Body of pancreas (tissue), 4 donors: ENCODE measurements at places on chromosomes 12 and 14.

GRCh38 chr12:2484141-2484776 lies 310.5 kb upstream of the FKBP4 start:
- no peak for DNase-seq

DNA sequence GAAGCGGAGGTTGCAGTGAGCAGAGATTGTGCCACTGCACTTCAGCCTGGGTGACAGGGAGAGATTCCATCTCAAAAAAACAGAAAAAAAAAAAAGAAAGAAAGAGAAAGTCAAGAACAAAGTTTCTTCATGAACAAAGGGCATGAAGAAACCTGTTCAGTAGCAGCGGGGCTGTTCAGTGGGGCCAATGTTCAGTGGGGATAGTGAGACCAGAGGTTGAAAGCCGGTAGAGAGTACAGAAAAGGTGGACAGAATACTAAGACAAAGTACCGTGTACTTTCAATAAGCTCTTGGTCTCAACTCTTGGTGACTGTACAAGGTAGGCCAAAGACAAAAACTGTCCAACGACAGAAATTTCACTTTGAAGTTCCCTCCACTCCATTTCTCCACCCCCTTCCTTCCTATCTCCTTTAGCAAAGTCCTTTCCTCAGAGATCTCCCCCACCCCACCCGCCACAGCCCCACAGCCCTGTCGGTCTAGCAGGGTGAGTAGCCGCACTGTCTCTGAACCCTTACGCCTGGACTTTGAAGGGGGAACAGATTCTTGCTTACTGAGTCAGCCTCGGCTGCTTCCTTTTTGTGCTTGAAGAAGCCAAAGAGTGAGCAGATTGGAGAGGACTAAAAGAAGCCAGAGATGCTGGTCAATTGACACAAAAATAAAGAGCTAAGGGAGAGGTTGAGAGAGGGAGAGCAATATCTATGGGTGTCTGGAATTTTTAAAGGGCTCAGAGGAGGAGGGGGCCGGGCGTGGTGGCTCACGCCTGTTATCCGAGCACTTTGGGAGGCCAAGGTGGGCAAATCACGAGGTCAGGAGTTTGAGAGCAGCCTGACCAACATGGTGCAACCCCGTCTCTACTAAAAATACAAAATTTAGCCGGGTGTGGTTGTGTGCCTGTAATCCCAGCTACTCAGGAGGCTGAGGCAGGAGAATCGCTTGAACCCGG lies 44.2 kb upstream of the FOS start:
- DNase-seq = peak; percentile 28

DNA sequence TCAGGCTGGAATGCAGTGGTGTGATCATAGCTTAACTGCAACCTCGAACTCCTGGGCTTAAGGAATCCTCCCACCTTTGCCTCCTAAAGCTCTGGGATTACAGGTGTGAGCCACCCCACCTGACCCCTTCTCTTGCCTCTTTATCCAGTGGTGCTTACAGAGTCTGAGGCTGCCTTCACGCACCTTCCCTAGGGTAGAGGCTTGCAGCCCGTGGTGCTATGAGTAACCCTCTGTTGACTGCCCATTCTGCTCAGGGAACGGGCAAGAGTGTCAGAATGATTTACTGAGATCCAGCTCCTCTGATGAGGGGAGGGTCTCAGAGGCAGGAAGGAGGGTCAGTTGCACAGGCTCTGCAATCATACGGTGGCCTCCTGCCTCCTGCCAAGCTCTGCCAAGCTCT lies 125.1 kb upstream of the TBX3 start:
- no peak for DNase-seq

GRCh38 chr12:89180496-89180895 lies 171.8 kb downstream of the DUSP6 start:
- no peak for DNase-seq

GRCh38 chr14:105647784-105648608 lies 121.6 kb downstream of the TMEM121 start:
- DNase-seq = no peak

- no peak for DNase-seq
These were observed 133.1 kb upstream of the NUDT4 start for GRCh38 chr12:93244514-93245077.

GRCh38 chr12:85920324-85920947 lies 46.3 kb downstream of the NTS start:
- DNase-seq = no peak

DNA sequence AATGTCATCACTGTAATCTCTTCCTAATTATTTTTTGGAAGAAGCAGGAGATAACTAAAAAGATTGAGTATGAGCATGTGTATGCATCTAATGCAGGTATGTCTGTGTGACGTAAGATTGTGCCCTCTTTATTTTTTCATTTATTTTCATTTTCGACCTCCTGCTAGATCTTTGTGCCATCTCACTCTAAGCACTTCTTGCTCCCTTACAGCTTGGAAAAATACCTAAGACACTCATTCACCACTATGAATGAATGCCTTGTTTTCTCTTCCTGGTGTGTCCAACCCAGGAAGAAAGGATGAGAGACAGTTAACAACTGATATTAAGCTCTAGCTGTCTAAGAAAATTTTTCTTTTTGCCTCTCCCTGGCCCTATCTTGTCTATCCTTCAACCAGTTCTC lies 76.8 kb upstream of the CISTR start:
- no peak for DNase-seq

DNA sequence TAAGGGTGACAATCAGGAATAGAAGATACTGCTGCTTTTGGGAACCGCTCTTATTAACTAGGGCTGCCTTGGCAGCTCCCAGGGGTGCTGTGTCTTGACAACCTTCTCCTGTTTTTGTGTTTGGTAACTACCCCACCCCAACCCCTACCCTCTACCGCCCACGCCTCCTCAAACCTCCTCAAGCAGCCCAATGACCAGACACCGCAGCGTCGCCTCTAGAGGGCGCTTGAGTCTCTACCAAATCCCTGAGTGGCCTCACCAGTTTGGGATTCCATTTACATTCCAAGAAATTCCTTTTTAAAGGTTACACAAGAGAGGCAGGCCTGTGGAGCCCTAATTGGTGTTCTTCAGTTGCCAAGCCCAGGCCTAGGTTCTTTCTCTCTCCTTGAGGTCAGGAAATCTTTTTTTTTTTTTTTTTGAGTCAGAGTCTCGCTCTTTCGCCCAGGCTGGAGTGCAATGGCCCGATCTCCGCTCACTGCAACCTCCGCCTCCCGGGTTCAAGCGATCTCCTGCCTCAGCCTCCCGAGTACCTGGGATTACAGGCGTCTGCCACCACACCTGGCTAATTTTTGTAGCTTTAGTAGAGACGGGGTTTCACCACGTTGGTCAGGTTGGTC lies 72.4 kb upstream of the USP44 start:
- peak; percentile 70 for DNase-seq

GRCh38 chr14:92175811-92176210 lies 54.0 kb downstream of the CPSF2 start:
- no peak for DNase-seq

DNA sequence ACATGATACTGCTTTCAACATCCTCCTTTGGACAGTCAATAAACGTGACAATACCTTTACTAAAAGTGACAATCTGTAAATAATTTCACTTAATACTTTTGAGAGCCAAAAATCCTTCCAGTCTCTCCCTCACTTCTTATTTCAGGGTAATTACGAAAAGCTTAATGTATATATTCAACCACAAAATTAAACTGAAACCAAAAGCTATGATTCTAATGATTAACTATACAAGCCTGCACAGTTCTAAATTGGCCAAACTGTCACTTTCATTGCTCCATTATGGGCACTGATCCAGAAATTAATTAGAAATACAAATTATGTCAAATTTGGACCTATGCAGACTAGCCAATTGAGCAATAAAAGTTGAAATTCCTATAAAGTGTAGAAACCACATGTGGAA lies 696.5 kb upstream of the MIS18BP1 start:
- no peak for DNase-seq

DNA sequence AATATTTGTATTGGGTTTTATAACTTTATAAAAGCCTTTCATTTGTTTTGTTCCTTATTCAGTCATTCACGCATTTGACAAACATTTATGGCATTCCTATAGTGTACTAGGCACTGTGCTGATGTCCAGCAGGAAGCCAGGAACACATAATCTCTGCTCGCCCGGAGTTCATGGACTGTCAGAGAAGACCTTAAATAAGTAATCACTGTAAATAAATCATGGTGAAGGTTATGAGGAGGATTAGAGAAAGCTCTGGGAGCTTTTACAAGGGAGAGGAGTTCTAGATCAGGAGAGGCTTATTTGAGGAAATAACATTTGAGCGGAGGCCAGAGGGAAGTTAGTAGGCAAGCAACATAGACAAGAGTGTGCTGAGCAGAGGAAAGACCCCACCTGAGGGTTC lies 1.4 kb upstream of the RDH11 start:
- no peak for DNase-seq

DNA sequence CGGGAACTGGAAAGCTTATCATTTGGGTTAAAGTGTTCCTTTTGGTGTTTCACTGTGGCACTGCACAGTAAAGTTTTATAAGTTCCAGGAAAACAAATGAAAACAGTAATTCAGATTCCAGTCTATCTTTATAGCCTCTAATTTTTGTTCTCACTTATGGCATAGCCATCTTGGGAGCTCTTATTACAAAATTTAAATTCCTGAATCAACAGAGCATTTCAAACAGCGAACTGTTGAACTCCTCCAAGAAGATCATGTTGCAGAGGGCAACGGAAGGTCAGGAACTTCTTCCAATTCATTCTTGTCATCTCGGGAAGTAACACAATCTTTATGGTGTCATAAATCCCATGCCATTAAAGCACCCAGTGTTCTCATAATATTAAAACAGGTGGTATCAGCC lies 229.1 kb downstream of the KCNC2 start:
- DNase-seq = no peak

- no peak for DNase-seq
These were observed 67.9 kb upstream of the ZFP36L1 start for GRCh38 chr14:68860771-68861170.

- DNase-seq = no peak
These were observed 31.5 kb upstream of the BHLHE41 start for GRCh38 chr12:26156201-26156871.

GRCh38 chr14:90677484-90678050 lies 138.7 kb downstream of the TTC7B start:
- DNase-seq = no peak

DNA sequence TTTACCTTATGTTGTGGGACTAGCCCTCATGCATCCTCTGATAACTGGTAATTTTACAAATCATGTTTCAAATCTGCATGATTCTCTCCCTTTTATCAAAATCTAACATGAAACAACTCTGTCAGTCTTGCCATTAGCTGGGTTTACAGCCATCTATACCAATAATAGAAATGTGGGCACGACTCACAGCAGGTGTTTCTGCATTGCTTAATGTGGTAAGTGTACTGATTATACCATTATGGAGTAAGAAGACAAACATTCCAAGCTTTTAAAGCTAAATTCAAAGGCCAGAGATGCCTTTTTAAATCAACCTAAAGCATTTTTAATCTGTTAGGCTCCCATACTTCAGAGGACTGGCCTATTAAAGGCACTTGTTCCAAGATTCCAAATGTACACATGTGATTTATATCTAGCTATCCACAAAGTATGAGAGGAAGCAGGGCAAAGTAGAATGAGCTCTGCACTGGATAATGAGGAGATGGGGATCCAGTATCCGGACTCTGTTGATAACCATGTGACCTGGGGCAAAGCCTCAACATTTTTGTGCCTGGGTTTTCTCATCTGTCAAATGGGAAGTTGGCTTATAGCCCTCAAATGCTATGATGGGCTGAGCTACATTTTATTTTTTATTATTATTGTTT lies 52.3 kb upstream of the FUT8 start:
- DNase-seq = no peak

GRCh38 chr14:24233538-24233866 lies 773 bp downstream of the GMPR2 start:
- DNase-seq = no peak

GRCh38 chr12:83365317-83365716 lies 678.6 kb downstream of the TMTC2 start:
- DNase-seq = no peak

- no peak for DNase-seq
These were observed 1.9 kb upstream of the FKBP4 start for GRCh38 chr12:2792671-2793500.

DNA sequence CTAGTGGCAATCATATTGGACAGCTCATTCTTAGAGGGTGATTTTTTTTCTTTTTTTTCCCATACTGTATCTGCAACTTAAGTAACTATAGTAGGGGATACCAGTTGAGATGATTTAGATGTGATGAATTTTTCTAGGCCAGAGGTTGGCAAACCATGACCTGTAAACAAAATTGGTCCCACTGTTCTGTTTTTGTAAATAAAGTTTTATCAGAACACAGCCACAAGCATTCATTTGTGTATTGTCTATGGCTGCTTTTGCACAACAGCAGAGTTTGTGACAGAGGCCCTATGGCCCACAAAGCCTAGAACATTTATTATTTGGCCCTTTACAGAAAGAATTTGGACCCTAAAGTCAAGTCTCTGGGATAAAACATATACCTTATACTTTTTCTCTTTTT lies 11.4 kb downstream of the ARF6 start:
- no peak for DNase-seq

- DNase-seq = no peak
These were observed 42.8 kb downstream of the PITPNM2 start for GRCh38 chr12:123107926-123108681.

DNA sequence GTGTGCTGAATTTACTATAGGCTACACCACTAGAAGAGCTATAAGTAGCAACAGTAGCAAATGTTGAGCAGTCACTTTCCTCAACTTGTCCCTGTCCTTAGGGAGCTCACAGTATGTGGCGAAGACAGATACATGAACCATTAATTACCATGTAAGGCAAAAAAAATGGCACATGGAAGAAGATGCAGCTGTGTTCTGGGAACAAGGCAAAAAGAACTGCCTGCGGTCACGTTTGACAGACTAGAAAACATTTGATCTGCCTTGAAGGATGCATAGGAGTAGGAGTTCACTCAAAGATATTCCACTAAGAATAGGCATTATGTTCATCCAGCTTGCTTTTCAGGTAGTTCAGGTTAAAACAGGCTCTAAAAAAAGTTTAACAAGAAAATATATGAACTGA lies 46.5 kb upstream of the IFNG-AS1 start:
- DNase-seq = no peak

GRCh38 chr12:42481368-42481767 lies 108.2 kb downstream of the PRICKLE1 start:
- no peak for DNase-seq

GRCh38 chr14:100679707-100680438 lies 46.8 kb upstream of the DLK1 start:
- DNase-seq = peak; percentile 42

DNA sequence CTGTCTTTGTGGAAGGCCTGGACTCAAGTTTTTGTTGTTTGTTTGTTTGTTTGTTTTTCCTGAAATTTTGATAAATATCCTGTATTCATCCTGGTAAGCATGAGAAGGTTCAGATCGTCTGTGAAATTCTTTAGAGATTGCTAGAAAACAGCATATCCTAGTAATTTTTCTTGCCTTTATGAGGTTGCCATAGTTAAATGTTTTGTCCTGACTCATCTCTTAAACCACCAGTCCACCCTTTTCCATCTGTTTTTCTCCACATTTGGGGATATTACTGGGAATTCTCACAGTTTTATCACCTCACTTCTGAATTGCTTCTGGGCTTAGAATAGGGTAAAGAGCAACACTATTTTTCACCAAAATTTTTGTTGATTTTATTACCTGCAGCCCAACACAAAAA lies 248.3 kb downstream of the FBXL14 start:
- DNase-seq = no peak

GRCh38 chr14:67564236-67564635 lies 31.1 kb downstream of the PLEKHH1 start:
- DNase-seq = no peak
